ENCODE measurements at places on chromosomes 13 and 19.
A peak's percentile ranks its signal among the peaks of the same experiment; 100 is the strongest.

- peak; percentile 97 for DNase-seq
These were observed 1.0 kb downstream of the CLDND2 start for GRCh38 chr19:51367565-51368365.

DNA sequence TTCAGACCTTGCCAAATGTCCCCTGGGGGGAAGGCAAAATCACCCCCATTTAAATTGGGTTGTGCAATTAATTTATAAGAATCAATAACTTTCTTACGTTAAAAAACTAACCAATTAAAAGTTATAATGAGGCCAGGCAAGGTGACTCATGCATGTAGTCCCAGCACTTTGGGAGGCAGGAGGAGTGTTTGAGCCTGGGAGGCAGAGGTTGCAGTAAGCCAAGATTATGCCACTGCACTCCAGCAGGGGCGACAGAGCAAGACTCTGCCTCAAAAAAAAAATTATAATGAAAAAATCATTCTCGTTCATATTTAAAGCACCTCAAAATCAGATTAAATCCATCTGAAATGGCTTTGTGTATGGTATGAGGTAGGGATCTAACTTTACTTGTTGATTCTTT is 18.4 kb upstream of the SIGLEC14 start:
- no peak for DNase-seq

- no peak for DNase-seq
These were observed 51.8 kb downstream of the TM9SF2 start for GRCh38 chr13:99553033-99553432.

GRCh38 chr13:32309312-32310133 is 5.6 kb downstream of the ZAR1L start:
- DNase-seq, result no peak

GRCh38 chr13:39401046-39401705 is 201.8 kb downstream of the LHFPL6 start:
- DNase-seq, result no peak

Measured in stimulated activated CD4-positive, alpha-beta T cell treated with anti-CD3 and anti-CD28 coated beads, TNF-alpha, amount 100 ng/mL, for 24 hours (primary cell).